ENCODE measurements at places on chromosomes 5 and 9. TPM values are rescaled to one million over a fixed set of nuclear protein-coding genes. Genes with fewer than 3 reads are reported as not detected.

DNA sequence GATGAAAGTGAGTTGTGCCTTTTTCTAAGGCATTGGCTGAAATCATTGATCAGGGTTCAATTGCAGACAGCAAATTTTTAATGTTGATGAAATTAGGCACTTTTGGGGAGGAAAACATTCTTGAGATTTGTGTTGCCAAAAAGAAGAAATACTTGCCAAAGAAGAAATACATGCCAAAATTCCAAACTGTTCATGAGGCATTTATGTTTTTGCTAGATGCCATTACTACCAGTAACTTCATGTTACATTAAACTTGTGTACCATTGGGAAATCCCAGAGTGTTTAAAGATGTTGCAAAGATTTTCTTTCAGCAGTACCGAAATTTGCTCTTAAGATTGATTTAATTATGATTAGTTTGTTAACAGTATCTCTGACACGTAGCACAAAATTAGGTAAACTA, 7.0 kb downstream of the XRCC4 start:
- H3K27ac ChIP-seq = no peak overlapping the region
- H3K4me1 ChIP-seq = no peaks in the 10 kb centered on the region
- H3K36me3 ChIP-seq = no peaks in the 10 kb centered on the region
- no peak overlapping the region for H3K4me3 ChIP-seq
- no peak for DNase-seq
- H3K27me3 ChIP-seq = no peaks in the 10 kb centered on the region

DNA sequence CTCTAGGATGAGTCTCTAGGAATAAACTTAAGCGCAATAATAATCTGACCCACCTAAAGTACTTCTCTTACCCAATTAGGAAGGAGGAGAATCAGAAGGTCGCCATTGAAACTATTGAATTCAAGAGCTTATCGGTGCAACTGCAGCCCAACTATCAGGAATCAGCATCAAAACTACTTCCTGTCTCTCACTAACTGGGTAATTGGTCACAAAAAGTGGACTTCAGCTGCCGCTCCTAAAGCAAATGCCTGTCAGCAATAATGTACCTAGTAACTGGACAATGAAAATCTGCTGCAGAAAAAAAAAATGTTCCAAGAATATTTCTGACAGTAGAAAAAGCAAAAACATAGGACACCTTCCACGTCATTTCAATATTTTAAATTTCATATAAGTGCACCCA, 3.3 kb downstream of the OR1L8 start:
- no peak overlapping the region for H3K4me3 ChIP-seq
- no peaks in the 10 kb centered on the region for H3K27me3 ChIP-seq
- no peaks in the 10 kb centered on the region for H3K4me1 ChIP-seq
- no peaks in the 10 kb centered on the region for H3K36me3 ChIP-seq
- H3K27ac ChIP-seq = no peak overlapping the region
- no peak for DNase-seq

Gene DBH
- 0.27 TPM for total RNA-seq

GRCh38 chr5:16585041-16585667, 31.6 kb downstream of the RETREG1 start:
- H3K4me1 ChIP-seq = no peaks in the 10 kb centered on the region
- H3K27ac ChIP-seq = no peak overlapping the region
- H3K4me3 ChIP-seq = no peak overlapping the region
- no peaks in the 10 kb centered on the region for H3K36me3 ChIP-seq

GRCh38 chr5:150778517-150779396, at the start of gene SMIM3:
Gene SMIM3, plus strand, starts transcription at chr5:150778757. Its CDS starts 16,684 bp downstream, at chr5:150795441.
- peak; percentile 94 for DNase-seq
- H3K4me3 ChIP-seq = peak within 1 kb of the TSS; percentile 75
- H3K27ac ChIP-seq = peak within 1 kb of the TSS; percentile 84
- peaks cover 32% of the 10 kb centered on the region for H3K4me1 ChIP-seq

Gene PRR7
- total RNA-seq = 3.3 TPM

- no peaks in the 10 kb centered on the region for H3K36me3 ChIP-seq
- no peak for DNase-seq
- peaks cover 6% of the 10 kb centered on the region for H3K4me1 ChIP-seq
- H3K4me3 ChIP-seq = no peak overlapping the region
- H3K27me3 ChIP-seq = no peaks in the 10 kb centered on the region
Measured at GRCh38 chr9:12790001-12790400, 15.2 kb downstream of the LURAP1L start.

Gene HRCT1
- total RNA-seq = 10.9 TPM

Gene PPP3R2
- not detected for total RNA-seq

Gene PIGO
- 29.0 TPM for total RNA-seq

Gene FOXD4
- 3.1 TPM for total RNA-seq

- H3K36me3 ChIP-seq = peaks cover 11% of the 10 kb centered on the region
Measured at GRCh38 chr9:123064716-123065115, 31.2 kb downstream of the GPR21 start.

DNA sequence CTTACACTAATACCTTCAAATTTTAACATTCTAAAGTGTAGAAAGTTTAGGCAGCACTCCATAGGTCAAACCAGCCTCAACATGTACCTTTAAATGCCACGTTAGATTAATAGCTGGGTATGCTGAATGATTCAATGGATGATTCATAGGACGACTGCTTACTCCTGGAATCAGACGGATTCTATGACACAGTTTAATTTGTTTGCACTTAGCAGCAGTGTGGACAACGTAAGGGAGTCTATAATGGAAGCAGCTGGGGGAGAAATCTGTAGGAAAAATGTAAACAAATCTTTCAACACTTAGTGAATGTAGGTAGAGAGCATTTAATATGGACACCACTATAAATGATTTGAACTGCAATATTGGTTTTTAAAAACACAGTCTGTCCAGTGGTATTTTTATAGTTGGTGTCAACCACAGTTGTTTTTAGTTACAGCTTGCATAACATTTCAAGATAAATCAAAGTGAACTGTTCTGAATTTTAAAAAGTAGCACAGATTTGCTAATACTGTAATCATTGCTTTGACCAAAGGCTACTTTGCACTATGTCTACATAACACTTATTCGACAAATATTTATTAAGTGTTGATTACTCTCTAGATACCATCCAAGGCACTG, 701.5 kb upstream of the MEF2C start:
- H3K4me3 ChIP-seq = no peak overlapping the region
- no peak for DNase-seq
- H3K36me3 ChIP-seq = no peaks in the 10 kb centered on the region
- H3K27ac ChIP-seq = no peak overlapping the region

Gene ERAP2
- total RNA-seq = 21.0 TPM

DNA sequence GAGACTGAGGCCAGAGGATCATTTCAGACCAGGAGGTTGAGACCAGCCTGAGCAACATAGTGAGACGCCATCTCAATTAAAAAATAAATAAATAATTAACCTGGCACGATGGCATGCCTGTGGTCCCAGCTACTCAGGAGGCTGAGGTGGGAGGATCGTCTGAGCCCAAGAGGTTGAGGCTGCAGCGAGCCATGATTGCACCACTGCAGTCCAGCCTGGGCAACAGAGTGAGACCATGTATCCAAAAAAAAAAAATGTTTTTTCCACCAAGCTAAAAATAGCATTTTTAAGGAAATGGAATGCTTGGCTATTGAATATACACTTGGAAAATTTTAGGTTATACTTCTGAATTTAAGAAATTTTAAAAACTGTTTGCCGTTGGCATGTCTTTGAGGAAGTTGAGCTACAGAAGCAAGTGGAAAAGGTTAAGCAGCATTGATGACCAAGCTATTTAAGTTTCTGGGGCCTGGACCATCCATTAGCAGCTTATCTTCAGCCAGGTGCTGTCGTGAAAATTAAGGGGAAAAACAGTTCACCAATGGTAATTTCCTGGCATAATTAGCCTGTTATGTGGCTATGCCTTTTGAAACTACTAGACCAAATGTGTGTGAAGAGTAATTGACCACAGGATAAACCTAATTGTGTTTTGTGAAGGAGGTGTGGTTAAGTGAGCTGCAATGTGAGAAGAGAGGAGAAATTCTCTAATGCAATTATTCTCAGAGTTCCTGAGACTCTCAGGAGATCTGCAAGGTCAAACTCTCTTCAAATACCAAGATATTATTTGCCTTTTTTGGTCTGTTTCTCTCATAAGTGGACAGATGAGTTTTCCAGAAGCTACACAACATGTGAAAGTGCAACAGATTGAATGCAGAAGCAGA, 21.0 kb downstream of the F2R start:
- H3K4me1 ChIP-seq = peaks cover 16% of the 10 kb centered on the region
- H3K4me3 ChIP-seq = no peak overlapping the region
- no peak overlapping the region for H3K27ac ChIP-seq
- H3K27me3 ChIP-seq = no peaks in the 10 kb centered on the region

Gene AK3
- 48.9 TPM for total RNA-seq

- no peak overlapping the region for H3K4me3 ChIP-seq
- no peaks in the 10 kb centered on the region for H3K36me3 ChIP-seq
- H3K4me1 ChIP-seq = no peaks in the 10 kb centered on the region
- H3K27ac ChIP-seq = no peak overlapping the region
- DNase-seq = no peak
Measured at GRCh38 chr5:117013280-117013877, 438.8 kb upstream of the SEMA6A start.

Gene RXFP3
- not detected for total RNA-seq

DNA sequence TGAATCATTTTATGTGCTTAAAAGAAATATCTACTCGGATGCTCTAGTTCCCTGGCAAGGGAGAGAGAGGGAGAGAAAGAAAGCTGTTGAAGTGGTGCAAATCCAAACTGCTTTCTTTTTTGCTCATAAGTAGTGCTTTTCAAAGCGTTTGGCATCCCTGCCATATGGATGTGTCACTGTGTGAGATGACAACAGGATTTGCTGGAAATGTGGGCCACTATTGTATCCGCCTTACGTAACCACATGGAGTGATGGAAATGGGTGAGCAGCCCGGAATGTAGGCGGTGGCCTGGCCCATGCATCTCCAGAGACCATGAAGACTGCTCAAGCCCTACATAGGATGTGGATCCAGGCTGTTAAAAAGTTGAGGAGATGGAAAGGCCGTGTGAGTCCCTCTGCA, 30.8 kb downstream of the TJP2 start:
- H3K4me1 ChIP-seq = peaks cover 25% of the 10 kb centered on the region
- no peaks in the 10 kb centered on the region for H3K27me3 ChIP-seq
- no peak overlapping the region for H3K27ac ChIP-seq
- no peak for DNase-seq

- peaks cover 40% of the 10 kb centered on the region for H3K4me1 ChIP-seq
- peak; percentile 87 for DNase-seq
- H3K4me3 ChIP-seq = peak overlapping the region; percentile 54
Measured at GRCh38 chr9:37036776-37037502, 2.9 kb upstream of the PAX5 start.

Gene SLIT3
- total RNA-seq = 45.5 TPM

DNA sequence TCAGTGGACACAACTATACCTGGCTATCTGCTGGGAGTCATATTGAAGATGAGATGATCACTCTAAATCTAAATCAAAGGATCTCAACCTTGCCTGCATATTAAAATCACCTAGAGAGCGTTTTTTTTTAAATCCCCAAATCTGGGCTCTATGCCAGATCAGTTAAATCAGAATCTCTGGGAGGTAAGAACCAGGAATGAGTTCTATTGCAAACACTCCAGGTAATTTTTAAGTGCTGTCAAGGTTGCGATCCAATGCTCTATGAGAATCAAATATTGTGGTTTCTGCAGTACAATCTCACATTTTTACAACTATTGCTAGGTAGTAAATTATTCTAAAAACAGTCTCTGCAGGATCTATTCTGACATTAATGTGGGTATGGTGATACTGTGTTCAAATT, 202.3 kb upstream of the OR13F1 start:
- H3K27ac ChIP-seq = no peak overlapping the region
- H3K4me1 ChIP-seq = no peaks in the 10 kb centered on the region
- no peaks in the 10 kb centered on the region for H3K36me3 ChIP-seq
- DNase-seq = no peak

DNA sequence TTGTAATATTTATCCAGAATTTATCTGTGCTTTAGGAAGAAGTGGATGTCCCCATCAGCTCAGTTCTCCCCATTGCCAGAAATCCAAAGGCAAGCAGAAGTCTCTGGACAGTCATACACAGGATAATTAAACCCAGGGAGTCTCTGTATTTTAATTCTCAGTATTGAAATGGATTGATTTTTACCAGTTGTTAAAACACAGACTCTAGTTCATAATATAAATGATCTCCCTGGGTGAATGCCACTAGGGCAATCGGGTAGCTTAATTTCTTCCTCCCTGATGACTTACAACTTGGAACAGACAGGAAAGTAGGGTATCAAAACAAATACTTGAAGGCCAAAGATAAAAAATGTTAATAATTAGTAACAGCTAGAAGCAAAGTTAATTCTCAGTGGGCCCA, 66.5 kb upstream of the DAP start:
- H3K27ac ChIP-seq = no peak overlapping the region
- H3K27me3 ChIP-seq = no peaks in the 10 kb centered on the region
- no peaks in the 10 kb centered on the region for H3K4me1 ChIP-seq
- H3K4me3 ChIP-seq = no peak overlapping the region
- H3K36me3 ChIP-seq = no peaks in the 10 kb centered on the region
- DNase-seq = no peak
